ENCODE measurements at places on chromosomes 5 and 9.

- no peak for DNase-seq
Measured at GRCh38 chr5:110377361-110377760, 349.1 kb downstream of the TMEM232 start.

DNA sequence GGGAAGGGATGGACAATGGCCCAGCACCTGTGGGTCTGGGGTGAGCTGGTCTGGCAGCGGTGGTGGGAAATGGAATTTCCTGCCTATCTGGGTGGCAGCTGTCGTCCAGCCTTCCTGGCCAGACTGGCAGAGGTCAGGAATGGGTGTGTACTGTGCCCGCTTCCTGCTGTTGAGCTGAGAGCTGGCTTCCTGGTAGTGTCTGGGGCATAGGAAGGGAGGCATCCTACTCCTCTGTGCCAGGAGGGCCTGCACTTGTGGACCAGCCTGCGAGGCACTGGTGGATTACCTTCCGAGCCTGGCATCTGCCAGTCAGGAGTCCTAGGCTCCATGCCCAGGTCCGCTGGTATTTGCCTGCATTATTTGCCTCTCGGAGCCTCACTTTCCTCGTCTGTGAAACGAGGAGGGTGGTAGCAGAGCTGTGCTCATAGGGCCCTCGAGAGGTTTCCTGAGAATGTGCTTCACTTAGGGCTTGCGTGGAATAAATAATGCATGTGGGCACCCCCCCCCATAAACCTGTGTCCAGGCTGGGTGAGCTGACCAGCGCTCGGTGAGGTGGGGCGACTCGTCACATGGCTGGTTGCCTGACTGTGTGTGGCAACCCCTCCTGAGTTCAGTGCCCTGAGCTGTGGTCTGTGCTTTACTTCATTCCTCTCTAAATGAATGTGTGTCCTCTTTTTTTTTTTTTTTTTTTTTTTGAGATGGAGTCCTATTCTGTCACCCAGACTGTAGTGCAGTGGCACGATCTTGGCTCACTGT is 47.7 kb downstream of the HMCN2 start:
- DNase-seq = no peak

- DNase-seq = no peak
Measured at GRCh38 chr5:124665625-124666024, 80.8 kb downstream of the ZNF608 start.

DNA sequence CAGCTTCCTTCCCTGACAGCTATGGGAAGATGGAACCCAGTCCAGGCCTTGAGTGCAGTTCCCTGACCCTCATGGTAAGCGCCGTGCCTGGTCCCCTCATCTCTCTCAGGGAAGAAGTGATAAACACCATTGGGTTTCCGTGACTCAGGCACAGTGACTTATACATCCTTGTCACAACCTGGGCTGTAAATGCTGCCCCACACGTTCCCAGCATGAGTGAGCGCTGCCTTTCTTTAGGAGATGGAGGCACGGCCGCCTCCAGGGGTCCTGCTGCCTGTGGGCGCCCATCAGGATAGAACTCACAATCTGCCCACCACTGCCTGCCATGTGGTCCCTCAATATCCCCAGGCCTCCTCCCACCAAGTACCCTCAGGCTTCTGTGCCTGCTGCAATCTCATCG is 8.3 kb upstream of the NKD2 start:
- no peak for DNase-seq

DNA sequence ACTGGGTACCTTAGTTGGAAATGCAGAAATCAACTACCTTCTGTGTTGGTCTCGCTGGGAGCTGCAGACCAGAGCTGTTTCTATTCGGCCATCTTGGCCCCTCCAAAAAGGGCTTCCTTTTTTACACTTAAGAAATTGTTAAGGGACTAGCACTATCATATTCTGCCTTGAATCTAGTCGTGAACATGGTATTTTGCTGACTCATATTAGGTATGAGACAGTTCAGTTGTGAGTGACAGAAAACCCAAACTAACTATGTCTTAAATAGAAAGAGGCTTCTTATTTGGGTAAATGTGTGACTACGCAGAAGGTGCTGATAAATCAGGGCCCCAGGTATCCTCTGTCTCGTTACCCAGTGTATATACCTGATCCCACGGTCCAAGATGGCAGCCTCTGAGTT is 298.2 kb downstream of the EDIL3 start:
- DNase-seq = no peak

GRCh38 chr5:6761333-6761732 is 48.1 kb downstream of the TENT4A start:
- DNase-seq = no peak

Measured in activated CD4-positive, alpha-beta T cell treated with anti-CD3 and anti-CD28 coated beads for 4 hours (primary cell).